Esophagus squamous epithelium (tissue), 5 donors: ENCODE measurements at places on chromosomes 16 and 17.

- no peak for DNase-seq
Observed at GRCh38 chr17:182050-182751, 751 bp upstream of the DOC2B start.

GRCh38 chr16:14505846-14506245 lies 124.2 kb downstream of the PARN start:
- DNase-seq: no peak

- no peak for DNase-seq
Observed at GRCh38 chr17:49717371-49717861, 9.7 kb upstream of the SLC35B1 start.

- no peak for DNase-seq
Observed at GRCh38 chr17:28397275-28397674, 8.7 kb downstream of the SLC46A1 start.

DNA sequence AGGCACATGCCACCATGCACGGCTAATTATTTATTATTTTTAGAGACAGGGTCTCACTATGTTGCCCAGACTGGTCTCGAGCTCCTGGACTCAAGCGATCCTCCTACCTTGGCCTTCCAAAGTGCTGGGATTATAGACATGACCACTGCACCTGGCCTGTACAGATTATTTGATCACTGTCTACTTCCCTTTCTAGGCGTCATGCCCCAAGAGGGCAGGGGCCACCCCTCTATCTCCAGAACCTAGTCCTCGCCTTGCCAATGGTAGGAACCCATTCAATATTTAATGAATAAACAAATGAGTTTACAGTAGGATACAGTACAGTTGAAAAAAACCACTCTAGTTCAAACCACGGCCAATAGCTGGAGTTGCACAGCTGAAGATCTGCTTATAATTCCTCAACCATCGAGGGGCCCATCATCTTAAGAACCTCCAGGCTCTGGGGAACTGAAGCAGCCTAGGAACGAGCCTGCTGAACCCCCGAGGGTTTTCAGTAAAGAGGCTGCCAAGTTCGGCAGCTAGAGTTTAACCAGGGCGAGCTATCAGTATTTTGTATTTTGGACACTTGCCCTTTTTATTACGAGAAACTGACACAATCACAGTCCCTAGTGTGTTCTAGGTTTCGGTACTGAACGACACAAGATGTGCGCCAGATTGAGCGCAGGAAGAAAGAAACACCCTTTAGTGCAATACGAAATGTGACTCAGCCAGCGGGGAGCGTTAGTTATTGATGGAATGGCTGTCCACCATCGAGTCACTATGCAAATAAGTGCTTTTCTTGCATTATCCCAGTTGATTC lies 14.6 kb downstream of the ADCY9 start:
- no peak for DNase-seq

- no peak for DNase-seq
Observed at GRCh38 chr16:67542464-67542863, 13.8 kb downstream of the RIPOR1 start.

- no peak for DNase-seq
Observed at GRCh38 chr17:11797803-11798202, 199.5 kb downstream of the ZNF18 start.

- DNase-seq: no peak
Observed at GRCh38 chr17:72477491-72477890, 356.7 kb downstream of the SOX9 start.

DNA sequence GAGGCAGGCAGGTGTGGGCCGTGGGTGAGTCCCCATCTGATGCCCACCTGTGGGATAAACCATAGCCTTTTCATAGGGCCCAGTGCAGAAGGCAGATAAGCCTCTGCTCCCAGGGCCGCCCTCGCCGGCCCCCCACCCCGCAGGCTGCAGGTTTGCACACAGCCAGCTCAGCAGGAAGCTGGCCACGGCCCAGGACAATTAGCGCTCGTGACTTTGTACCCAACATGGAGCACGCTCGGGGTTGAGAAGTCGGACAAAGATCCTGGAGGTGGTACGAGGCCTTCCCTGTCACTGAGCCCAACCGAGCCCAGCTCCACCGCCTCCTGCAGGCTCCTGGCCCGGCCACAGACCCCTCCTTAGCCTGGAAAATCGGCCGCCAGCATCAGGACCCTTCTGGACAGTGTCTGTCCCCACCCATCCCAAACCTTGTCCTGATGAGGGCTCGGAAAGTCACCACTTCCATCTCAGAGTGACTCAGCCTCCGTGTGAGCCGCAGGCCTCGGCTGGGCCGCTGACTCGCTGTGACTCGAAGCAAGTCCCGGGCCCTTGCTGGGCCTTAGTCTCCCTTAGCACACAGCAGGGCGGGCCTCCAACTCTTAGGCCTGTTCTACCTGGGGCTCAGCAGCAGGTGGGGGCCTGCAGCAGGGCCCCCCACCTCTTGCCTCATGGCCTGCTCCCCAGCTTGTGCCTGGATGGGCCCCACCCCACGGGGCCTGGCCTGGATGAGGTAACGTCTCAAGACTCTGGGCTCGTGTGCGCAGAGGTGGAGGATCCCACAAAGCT lies 22.7 kb downstream of the FAM83G start:
- no peak for DNase-seq

DNA sequence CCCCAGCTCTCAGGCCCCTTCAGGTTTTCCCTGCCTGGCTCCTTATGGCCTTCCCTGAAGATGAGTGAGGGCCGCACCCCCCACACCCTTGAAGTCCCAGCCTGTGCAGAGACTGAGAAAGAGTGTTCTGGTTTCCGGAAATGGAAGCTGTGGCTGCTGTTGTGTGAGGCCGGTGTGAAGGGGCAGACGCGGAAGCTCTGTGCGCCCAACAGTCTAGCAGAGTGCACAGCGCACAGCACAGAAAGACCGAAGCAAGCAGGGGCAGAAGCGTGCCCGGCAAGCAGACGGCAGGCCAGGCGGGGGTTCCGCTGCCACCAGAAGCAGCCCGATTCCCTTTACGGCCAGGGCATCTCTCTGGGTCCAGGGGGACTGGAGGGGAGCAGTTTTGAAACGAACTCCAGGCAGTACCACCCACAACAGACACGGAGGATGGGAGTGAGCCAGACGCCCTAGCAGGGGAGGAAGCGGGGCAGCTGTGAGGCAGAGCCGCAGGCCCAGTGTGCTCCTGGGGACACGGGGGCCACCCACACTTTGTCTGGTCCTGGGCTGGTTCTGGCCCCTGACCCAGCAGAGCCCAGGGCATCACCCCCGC lies 16.7 kb downstream of the TPSG1 start:
- DNase-seq: no peak

GRCh38 chr17:28494445-28495188 lies 11.5 kb upstream of the FOXN1 start:
- DNase-seq: no peak

- no peak for DNase-seq
Observed at GRCh38 chr17:7114875-7115614, 423 bp upstream of the ASGR2 start.

- no peak for DNase-seq
Observed at GRCh38 chr17:47774331-47774730, 41.3 kb downstream of the TBX21 start.

GRCh38 chr17:35048685-35049379 lies 14.7 kb downstream of the RFFL start:
- DNase-seq: no peak

DNA sequence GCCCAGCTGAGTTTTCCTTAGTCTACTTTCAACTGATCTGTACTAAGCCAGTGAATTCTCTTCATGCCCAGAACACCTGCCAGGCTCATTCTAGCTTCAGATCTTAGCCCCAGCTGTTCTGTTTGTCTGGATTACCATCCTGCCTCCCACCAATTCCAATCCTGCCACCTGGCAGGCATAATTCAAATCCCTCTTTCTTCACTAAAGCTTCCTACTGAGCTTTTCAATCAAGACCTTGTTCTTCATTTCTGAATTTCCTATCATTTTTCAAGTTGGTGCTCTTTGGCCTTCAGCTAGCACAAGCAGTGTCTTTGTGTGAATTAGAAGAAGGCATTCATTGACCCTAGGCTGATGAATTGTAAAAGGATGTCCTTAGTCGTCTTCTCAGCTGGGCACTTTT lies 357.6 kb downstream of the UTP18 start:
- DNase-seq: no peak
